Subcutaneous preadipocyte (primary cell): ENCODE measurements at places on chromosomes 12 and 14. TPM values are rescaled to one million over a fixed set of nuclear protein-coding genes. Genes with fewer than 3 reads are reported as not detected.

The PUS7L gene
- 22.4 and 33.0 TPM in 2 replicates for total RNA-seq

The TUBA1A gene
- total RNA-seq: 513 and 543 TPM in 2 replicates

The ANO4 gene
- total RNA-seq: 1.8 and 4.3 TPM in 2 replicates

The UNC119B gene
- 14.0 and 16.8 TPM in 2 replicates for total RNA-seq

The SVOP gene
- total RNA-seq: not detected in 2 replicates

The CCDC177 gene
- not detected in 2 replicates for total RNA-seq

The AQP5 gene
- total RNA-seq: not detected in 2 replicates

The TAS2R19 gene
- total RNA-seq: 3.3 and 5.5 TPM in 2 replicates

The RTL1 gene
- not detected in 2 replicates for total RNA-seq

The P3H3 gene
- 44.1 and 49.3 TPM in 2 replicates for total RNA-seq

The TNFAIP2 gene
- total RNA-seq: 86.3 and 128 TPM in 2 replicates

The SRRM4 gene
- not detected in 2 replicates for total RNA-seq

The PLEKHH1 gene
- 0.37 and 0.98 TPM in 2 replicates for total RNA-seq

The DYNC1H1 gene
- 507 and 990 TPM in 2 replicates for total RNA-seq

The LMNTD1 gene
- total RNA-seq: 1.4 TPM in 1 of 2 replicates, not detected in the other

The MYBPC1 gene
- not detected in 2 replicates for total RNA-seq

The TAS2R14 gene
- 3.7 and 4.1 TPM in 2 replicates for total RNA-seq

The ACOT6 gene
- not detected in 2 replicates for total RNA-seq

The LRTM2 gene
- not detected in 2 replicates for total RNA-seq

The RPL41 gene
- total RNA-seq: 1,499 and 3,572 TPM in 2 replicates

The RPS6KA5 gene
- total RNA-seq: 0.37 and 0.78 TPM in 2 replicates

The DIO3 gene
- not detected in 2 replicates for total RNA-seq

The TGFB3 gene
- 5.9 and 6.3 TPM in 2 replicates for total RNA-seq

The IQSEC3 gene
- total RNA-seq: not detected in 2 replicates

The OR6C74 gene
- total RNA-seq: not detected in 2 replicates

The SALL2 gene
- total RNA-seq: 0.78 and 2.6 TPM in 2 replicates

The OAS2 gene
- 6.2 and 7.0 TPM in 2 replicates for total RNA-seq

The DBX2 gene
- total RNA-seq: under 0.01 TPM in 2 replicates
